ENCODE measurements at places on chromosomes 16 and 17. TPM values are rescaled to one million over a fixed set of nuclear protein-coding genes. Genes with fewer than 3 reads are reported as not detected.

GRCh38 chr16:86577314-86577971 lies 906 bp upstream of the FOXL1 start:
- no peak for DNase-seq

Gene ST6GALNAC2
- total RNA-seq, result 9.9 TPM

Gene COPRS
- 78.2 TPM for total RNA-seq

DNA sequence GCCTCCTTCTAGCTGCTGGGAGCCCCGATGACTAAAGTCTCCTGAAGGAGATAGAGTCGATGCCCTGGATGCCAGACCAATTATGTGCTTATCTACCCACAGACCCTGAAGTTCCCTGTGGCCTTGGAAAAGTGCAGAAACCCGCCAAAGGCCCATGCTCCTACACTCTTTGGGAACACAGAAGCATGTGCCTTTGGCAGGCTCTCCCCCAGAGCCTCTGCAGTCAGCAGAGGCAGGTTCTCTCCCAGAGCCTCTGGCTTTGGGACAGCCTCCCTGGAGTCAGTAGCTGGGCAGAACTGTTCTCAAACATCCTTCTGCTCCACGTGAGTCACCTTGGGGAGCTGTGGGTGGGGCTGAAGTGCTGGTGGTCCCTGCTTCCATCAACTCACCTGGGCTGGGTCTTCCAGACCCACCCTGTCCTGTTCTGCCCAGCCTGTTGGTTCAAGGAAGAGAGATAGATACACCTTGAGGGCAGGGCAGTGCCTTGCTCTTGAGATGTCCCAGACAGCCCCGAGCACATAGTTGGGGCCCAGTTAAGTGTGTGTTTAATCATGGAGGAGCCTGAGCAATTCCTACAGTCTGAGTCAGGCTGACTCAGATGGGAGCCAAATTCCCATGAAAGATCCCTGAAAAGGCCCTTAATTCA lies 3.2 kb upstream of the CDK5RAP3 start:
- no peak for DNase-seq

DNA sequence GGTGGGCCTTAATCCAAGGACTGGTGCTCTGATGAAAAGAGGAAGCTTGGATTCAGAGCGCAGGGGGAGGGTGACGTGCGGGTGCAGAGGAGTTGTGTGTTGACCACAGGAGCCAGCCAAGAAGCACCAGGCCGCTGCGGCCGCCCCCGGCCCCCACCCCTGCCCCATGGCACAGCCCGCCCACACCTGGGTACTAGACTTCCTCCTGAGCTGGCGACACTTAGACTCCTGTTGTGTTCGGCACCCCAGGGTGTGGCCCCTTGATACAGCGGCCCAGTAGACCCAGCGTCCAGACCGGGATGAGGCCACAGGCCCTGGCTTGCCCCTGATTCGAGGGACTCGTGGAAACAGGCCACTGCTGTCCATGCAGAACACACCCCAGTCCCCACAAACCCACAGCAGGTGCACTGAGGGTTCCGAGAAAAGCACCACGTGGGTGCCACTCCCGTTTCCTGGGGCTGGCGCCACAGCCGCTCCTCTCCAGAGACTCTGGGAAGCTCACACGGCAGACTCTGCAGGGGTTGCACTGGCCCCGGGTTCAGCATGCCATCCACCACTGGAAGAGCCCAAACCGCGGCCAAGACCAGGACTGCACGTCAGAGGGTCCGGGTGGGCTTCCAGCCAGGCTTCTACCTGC lies 5.7 kb upstream of the SNAI3 start:
- DNase-seq, result no peak

Gene PRAC2
- not detected for total RNA-seq

DNA sequence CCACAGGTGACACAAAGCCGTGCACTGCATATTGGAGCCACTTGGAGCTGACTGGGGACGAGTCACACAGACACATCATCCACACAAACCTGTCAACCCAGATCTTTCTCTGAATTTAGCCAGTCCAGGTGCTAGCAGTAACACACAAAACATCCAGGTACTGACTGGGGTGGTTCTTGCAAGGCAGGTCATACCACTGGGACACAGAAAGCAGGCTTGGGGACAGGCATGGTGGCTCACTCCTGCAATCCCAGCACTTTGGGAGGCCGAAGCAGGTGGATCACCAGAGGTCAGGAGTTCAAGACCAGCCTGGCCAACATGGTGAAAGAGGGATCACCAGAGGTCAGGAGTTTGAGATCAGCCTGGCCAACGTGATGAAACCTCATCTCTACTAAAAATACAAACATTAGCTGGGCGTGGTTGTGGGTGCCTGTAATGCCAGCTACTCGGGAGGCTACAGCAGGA lies 14.9 kb downstream of the ENPP7 start:
- DNase-seq, result no peak

DNA sequence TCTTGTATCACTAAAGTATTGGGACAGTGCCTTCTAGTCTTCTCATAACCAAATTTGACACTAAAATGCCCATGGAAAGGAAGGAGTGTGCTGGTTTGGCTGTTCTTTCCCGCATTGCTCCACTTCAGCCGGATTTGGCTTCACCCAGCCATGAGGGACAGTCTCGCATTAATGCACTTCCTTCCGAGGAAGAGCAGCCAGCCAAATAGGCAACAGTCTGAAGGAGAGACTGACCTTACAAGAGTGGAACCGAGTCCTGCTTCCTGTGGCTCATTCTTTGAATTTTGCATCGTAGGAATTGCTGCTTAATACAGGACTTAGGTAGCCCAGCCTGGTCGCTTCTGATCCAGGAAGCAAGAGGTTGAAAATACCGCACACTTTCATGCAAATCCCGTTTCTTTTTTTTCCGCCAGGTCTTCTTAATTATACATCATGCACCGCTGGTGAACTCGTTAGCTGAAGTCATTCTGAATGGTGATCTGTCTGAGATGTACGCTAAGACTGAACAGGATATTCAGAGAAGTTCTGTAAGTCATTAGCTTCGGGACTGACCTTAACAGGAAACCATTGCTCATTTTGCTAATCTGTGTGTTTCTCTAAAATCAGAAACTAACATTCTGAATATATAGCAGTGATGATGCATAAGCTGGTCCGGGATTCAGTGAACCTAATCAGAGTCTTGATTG lies 38.2 kb downstream of the CLEC16A start:
- DNase-seq, result no peak

DNA sequence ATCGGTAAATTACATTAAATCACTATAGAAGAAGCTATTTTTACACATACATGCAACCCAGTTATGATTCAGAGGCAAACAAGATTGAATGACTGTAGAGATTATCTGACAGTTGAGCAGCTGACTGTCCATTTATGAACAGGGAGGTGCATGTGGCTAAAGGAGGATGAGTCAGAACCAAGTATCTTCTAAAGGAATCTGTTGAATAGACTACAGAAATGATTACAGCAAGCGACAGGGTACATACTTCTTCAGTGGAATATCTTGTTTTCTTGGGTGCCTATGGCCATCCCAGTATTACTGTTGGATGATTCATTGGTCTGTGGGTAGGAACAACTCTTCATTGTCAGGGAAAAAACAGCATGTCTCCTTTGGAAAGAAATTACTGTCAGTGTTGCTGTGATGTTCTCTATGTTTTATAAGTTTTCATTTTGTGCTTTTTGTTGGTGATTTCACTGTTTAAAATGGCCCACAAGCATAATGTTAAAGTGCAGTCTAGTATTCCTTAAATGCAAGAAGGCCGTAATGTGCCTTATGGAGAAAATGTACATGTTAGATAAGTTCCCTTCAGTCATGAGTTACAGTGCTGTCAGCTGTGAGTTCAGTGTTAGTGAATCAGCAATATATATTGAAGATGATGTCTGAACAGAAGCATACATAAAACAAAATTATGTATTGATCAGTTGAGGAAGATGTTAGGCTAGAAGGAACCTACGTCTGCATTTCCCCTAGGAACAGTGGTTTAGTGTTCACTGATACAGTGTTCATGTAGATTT lies 27.0 kb downstream of the CBFB start:
- DNase-seq, result peak; percentile 82

Gene SOX8
- 1.3 TPM for total RNA-seq

DNA sequence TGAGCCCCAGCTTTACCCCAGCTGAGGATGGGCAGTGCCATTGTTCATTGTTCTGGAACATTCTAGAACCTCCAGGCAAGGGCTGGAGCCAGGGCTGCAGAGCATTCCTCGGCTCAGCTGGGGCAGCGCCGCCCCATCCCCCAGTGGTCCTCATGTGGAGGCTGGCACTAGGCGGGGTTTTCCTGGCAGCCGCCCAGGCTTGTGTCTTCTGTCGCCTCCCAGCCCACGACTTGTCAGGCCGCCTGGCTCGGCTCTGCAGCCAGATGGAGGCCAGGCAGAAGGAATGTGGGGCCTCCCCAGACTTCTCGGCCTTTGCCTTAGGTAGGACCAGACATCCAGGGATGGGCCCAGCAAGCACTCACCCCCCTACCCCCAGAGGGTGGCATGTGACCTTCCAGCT lies at the start of gene TMEM95:
Gene TMEM95 (plus strand): TSS at position 104 of the 400 bp plus-strand sequence. CDS start 49 bp downstream, at position 153.
- DNase-seq, result no peak

GRCh38 chr16:71670537-71670936 lies 44.6 kb downstream of the MARVELD3 start:
- no peak for DNase-seq

Gene OTOP2
- not detected for total RNA-seq

Gene TSNAXIP1
- 0.63 TPM for total RNA-seq

DNA sequence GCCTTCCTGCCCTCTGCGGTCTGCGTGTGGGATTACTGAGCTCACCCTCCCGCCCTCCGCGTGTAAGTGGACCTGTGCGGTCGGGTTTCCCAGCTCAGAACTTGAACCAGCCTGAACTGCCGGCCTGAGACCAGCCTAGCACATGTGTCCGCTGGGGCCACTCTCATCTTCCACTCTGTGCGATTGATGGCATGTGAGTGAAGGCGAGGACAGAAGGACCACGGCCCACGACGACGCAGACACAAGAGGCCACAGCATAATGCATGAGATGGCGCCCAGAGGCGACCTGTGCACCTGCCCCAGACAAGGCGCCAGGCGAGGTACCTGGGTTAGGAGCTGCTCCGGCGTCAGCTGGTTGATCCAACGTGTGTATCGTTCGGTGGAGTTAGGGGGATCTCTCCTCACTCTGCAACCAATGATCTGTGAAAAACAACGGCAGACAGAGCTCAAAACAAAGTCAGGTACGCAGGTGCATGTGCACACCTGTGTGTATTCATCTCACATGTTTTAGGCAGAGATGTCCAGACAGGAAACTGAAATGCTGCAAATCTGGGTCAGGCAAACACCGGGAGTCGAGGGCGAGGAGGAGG lies 74.5 kb upstream of the METRNL start:
- DNase-seq, result no peak

Gene KRT36
- not detected for total RNA-seq

All from kidney epithelial cell (primary cell).